ENCODE measurements at places on chromosomes 1 and 21.

- no peak for DNase-seq
Observed at GRCh38 chr1:11800756-11801433, 4.9 kb downstream of the MTHFR start.

- DNase-seq: no peak
Observed at GRCh38 chr1:176720838-176721237, 257.9 kb downstream of the PAPPA2 start.

DNA sequence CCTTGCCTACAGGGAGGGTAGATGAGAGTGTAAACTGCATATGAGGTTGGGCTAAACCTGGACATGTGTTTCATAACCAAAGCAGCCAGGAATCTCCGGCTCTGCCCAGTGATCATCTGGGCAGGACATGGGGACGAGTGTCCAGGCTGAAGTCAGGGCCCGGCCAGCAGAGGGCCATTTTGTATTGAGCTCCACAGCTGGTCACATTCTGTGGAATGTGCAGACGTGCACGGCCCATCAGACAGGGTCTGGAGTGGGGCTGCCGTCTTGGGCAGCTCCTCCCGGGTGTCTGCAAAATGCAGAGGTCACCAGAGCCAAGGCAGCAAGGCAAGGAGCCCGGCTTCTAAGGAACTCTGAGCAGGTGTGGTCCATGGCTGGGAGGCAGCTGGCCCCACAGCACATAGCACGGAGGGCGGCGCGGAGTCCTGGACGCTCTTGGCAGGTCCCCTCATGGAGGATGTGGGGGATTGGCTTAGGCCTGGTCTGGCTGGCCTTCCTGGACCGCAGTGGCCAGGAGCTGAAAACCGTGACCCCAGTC lies 6.2 kb downstream of the LRRC3 start:
- no peak for DNase-seq

DNA sequence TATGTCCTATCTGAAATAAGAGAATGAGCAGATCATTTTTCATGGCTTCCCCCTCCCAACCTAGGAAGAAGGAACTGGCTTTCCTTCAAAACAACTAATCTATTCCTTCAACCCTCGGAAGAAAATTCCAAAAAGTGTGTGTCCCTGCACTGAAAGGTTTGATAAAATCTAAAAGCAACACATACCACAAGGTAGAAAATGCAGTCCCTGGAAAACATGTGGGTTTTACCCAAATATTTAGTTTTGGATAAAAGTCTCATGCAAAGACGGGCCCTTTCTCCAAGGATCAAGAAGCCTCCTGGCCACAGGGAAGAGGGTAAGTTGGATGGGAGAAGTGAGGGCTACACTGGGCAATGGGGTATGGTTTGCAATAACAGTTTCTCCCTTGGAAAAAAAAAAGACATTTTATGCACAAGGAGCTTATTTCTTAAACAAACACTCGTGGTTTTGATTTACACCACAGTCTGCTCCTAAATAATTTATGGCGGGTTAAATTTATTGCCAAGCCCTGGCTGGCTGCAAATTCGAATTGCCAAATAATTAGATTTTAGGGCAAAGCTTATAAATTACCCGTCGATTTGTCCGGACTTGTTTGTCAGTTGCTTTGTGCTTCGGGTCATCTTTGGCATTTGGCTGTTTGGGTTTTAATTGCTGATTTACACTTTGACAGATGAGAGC lies 28.9 kb downstream of the ERI3 start:
- DNase-seq: no peak

DNA sequence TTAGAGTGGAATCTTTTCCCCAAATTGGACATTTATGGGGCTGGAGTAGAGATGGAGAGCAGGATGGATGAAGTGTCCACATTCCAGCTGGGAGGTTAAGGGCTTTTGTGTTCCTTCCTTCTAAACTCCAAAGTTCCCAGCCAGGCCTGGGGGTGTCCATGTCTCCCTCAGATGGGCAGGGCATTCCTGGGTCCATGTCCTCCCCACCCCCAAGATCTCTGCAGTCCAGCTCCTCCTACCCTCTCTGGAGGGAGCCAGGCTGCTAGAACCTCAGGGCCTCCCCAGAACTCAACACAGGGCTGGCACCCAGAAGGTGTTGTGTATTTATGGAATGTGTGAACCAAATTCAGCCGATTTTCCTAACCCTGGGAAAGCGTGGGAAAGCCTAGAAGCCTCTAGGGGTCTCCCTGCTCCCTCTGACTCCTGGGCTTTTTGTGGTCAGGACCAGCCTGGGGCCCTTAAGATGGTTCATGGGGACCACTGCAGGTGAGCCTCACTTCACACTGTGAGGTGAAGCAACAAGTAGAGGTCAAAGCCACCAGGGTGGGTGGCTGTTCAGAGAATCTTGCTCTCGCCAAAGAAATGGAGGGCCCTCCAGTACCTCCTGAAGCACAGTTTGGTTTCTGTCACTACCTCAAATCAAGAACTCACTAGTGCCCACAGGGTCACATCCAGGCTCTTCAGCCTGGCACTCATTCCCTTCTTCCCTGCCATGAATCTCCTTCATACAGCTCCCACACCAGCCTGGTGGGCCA lies 54.8 kb downstream of the GLIS1 start:
- no peak for DNase-seq

DNA sequence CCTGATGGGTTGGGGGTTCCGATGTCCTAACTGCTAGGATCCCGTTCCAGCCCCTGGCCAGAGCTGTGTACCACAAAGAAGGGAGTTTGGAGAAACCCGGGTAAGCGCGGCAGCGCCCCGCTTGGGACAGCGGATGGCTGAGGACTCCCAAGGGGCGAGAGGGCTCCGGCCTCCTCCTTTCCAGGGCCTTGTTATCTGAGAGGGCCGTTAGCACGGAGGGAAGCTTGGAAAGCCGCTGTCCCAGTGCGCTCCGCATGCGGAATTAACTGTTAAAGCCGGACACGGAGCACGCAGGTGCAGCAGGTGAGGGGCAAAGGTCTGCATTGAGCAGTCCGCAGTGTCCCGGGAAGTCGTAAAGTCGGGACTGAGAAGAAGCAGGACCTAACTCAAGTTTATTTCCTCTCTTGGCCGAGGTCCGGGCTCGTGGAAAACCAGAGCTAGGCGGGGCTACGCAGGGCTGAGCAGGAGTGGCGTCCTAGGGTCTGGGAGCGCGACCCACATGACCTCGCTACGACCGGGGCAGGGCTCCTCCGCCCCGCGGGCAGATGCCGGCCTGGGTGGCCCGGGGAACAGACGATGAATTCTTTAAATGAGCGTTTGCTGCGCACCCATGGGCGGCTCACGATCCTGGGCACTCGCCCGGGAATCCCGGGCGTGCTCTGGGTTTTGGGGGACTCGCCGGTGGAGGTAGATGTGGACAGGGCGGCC lies 4.5 kb downstream of the LHX4 start:
- no peak for DNase-seq
